Putamen (tissue), 1 donor: ENCODE measurements at places on chromosomes 7 and 10.

DNA sequence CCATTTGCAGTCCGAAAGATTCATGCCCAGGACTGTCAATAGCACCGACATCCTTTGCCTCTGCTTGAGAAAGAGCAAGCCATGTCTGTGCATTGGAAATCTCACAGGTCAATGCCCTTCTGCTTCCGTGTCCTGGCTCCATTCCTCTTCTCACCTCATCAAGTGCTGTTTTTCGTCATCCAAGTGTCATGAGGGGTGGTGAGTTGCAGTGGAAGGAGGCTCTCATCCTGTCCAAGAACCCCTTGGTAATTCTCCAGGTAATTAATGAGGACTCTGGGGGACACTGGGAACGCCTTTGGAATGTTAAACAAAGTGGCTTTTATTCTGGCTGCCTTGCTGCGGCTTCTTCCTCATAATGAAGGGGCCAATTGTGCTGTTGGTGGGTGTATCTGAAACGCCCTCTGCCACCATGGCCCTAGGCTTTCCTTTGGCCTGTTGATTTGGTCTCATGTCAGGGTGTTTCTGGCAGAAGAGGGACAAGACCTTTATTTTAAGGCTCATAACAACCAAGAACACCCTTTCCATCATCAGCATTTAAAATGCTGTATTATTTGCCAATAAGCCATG lies 57.7 kb downstream of the PPP1R3C start:
- DNase-seq: peak; percentile 74

DNA sequence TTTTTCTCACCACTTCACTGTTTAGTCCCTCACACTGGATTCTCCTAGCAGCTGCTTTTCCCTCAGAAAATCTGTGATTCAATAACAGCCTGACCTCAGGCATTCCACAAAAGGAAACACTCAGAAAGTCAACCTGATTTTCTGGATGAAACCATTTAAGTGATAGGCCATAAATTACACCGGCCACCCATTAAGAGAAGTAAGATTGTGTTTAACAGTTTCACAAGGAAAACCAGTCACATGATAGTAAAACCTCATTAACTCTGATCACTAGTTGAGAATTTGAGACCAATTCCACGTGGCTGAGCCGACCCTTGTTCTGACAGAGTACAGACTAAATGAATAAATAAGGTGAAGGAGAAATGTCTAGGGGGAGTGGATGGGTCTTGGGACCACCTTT lies 7.7 kb downstream of the GRM8 start:
- no peak for DNase-seq

GRCh38 chr7:28037220-28038010 lies 143.2 kb downstream of the JAZF1 start:
- DNase-seq: peak; percentile 64

- DNase-seq: no peak
Observed at GRCh38 chr10:85864173-85864549, 502.4 kb downstream of the GRID1 start.

- DNase-seq: no peak
Observed at GRCh38 chr10:123262456-123262855, 108.3 kb downstream of the BUB3 start.

DNA sequence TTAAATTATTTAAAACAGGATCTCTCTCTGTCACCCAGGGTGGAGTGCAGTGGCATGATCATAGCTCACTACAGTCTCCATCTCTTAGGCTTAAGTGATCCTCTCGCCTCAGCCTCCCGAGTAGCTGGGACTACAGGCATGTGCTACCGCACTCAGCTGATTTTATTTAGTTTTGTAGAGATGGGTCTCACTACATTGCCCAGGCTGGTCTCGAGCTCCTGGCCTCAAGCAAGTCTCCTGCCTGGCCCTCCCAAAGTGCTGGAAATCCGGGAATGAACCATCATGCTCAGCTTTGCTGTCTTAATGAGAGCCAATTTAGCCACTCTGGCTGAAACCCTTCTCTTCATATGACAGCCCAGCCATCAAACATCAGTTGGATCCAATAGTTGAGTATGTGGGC lies 53.3 kb upstream of the NRP1 start:
- DNase-seq: no peak
